DMS79 treated with DMSO at 0.1 percent for 48 hours (cell line): ENCODE measurements at places on chromosomes 3 and 15.

DNA sequence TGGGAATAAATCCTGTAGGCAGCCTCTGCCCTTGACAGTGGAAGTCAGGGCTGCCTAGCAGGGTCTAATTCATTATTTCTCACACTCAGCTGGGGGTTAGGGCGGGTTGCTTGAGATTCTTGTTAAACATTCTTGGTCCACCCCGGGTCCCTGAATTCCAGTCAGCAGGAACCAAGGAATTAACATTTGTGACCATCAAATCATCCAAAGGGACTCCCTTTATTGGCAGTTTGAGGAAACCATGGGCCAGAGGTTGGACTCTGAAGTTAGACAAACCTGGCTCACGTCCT, 122.8 kb downstream of the EEFSEC start:
- DNase-seq, result no peak

- no peak for DNase-seq
These were observed 126.5 kb downstream of the ZNF385D start for GRCh38 chr3:21624524-21624923.

DNA sequence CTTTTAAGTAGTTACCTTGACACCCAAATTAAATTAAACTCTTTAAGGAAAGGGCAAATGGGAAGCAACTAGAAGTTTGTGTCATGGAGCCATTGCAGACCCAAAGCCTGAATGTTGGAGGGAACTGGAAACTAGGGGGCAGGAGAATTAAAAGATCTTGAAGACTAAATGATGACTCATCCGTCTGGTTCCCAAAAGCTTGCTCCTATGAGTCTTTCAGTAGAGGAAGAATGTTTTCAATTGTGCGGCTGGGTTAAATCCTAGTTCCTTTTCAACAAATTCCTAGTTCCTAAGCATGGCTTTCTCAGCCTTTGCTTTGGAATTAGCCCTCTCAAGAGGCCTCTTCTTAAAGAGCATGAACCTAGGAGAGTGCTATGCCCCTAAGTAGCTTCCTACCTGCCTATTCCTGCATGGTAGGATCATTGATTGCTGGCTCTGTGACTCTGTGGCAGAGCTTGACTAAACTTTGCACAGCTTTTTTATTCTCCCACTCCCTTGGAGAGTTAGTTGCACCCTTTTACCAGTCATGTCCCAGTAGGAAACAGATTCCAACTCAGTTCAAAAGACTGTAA, 17.7 kb downstream of the CLEC3B start:
- DNase-seq, result no peak

DNA sequence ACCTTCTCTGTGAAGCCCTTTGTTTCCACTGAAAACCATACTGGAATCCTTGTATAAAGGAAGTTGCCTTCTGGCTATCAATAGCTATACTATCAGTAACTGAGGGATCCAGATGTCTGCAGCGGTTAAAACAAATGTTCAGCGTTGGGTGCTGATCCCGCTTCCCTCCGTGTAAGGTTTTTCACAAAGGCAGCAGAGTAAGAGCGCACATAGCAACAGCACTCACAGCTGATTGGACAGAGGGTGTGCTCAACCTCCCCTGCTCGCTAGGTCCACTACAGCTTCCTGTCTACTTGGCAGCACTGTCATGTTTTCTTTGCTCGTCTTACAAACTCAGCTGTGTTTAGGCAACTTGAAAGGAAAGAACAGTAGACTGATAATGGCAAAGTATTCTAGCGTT, 27.3 kb downstream of the ATOSA start:
- no peak for DNase-seq

DNA sequence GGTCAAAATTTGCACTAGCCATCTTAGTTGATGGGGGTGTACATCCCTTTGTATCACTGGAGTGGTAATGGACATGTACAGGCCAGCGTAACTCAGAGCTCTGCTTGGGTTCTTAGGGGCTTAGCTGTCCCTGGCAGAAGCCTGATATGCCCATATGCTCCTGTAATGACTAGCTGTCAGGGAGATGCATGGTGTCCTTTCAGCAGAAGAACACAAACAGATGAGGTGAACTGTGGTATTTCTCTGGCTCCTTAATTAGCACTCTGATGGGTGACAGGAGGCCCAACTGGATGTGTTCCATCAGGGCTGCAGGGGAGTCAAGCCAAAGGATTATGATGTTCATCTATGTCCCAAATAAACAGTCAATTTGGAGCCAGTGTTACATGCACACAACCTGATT, 774.5 kb downstream of the AGBL1 start:
- DNase-seq, result no peak

DNA sequence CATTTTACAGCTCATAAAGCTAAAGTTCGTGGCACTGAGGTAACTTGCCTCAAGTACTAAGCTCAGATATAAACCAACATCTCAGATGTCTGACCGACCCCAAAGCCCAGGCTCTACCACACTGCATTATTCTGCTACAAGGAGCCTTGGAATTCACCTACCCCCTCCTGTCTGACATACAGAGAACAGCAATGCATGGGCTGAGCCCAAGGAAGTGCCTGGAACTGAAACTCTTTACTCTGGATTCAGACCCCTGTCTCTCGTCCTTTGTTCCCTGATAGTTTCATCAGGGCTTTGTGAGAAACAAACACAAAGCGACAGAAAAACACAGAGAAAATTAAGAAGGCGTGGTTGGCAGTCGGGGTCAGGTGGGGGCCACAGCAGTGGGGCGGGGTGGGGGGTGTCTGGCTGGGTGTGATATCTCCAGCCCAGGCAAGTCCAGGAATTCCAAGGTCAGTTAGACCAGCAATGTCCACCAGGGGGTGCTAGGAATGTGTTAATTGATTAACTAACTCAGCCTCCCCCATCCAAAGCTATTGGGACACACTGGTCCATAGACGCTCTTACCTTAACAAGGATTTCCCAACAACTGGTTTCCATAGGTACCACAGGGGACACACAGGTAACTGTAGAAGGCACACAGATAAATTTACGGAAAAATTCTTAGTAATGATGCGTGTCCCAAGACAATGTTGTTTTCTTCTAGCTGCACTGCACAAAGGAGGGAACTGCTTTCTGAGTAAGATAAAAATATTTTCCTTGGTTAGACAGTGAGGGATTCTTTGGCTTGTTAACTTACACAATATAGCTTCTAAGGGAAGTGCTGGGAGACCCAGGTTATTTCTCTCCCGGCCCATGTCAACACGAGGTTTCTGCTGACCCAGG, 18.8 kb upstream of the SSUH2 start:
- DNase-seq, result peak; percentile 3

DNA sequence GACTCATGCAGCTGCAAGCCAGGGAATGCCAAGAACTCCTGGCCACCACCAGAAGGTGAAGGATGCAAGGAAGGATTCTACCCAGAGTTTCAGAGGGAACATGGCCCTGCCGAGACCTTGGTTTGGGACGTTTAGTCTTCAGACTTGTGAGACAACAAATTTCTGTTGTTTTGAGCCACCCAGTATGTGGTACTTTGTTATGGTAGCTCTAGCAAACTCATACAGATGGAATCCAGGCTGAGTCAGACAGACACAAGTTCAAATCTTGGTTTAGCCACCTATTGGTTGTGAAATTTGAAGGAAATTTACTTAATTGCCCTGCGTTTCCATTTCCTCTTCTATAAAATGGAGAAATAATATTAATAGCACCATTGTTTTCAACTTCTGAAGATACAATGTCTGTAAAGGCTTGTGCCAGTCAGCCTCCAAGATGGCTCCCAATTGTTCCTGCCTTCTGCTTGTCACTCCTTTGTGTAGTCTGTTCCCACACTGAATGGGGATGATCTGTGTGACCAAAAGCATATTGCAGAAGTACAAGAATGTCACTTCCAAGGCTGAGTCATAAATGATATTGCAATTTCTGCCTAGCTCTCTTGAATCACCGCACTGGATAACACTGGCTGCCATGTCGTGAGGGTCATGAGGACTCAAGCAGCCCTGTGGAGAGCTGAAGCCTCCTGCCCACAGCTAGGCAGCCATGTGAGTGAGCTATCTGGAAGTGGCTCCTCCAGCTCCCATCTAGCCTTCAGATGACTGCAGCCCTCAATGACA, 223.5 kb upstream of the PROK2 start:
- no peak for DNase-seq

DNA sequence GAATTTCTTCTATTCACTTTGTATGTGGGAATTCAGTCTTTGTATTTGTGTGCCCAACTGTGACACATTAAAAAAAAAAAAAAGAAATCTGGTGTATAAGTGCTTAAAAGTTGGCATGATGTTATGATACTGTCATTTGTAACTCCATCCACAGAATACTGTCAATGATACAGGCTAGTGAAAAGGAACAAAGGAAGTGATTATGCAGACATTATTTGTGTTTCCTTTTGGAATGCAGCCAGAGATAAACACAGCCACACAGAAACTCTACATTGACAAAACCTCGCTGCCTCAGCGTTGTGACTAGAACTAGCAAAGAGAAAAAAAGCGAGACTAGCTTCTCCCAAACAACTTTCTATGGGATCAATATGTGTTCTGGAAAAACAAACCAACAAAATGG, 519.2 kb upstream of the AGTR1 start:
- DNase-seq, result no peak

- DNase-seq, result no peak
These were observed 221.9 kb upstream of the TOPAZ1 start for GRCh38 chr3:44019736-44020135.

DNA sequence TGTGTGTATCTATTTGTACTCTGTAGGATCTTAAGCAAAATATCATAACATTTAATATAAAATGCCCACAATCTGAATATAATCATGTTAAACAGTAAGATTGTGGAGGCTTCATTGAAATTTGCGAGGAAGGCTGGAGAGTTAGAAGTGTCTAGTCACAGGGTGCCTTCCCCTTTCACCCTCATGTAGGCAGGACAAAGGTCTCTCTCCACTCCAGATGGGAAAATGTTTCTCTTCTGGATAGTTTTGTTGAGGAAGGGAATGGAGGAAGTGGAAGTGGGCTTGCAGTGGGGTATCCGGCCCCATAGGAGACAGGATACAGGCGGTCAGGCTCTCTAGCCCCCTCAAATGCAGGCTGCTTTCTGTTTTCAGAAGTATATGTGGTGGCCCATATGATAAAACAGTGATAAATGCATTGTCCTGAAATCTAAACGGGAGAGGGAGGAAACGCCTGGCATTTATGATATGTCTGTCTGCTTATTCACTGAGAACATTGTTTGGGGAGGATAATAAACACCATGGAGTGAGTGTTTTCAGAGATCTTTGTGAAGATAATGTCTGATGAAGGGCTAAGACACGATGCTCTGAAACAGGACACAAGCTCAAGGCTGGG, 13.3 kb upstream of the MYZAP start:
- DNase-seq, result no peak
